ENCODE measurements at places on chromosomes 12 and 14.

DNA sequence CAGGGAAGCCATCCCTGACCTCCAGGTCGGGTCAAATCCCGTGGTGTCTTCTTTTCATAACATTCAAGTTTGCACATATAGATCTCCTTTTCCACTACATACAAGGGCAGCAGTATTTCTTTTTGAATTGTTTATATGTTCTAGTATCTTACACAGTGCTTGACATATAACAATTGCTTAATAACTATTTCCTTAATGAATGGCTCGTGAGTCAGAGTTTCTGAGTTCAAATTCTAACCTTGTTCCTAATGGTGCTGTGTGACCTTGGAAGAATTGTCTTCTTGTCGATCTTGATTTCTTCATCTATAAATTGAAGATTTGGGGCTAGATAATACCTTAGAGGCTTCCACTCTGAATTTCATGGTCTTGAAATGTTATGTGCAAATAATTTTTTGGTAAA, 57.2 kb upstream of the PELI2 start:
- DNase-seq: no peak

GRCh38 chr14:56400109-56400825, 179.3 kb upstream of the TMEM260 start:
- DNase-seq: no peak

DNA sequence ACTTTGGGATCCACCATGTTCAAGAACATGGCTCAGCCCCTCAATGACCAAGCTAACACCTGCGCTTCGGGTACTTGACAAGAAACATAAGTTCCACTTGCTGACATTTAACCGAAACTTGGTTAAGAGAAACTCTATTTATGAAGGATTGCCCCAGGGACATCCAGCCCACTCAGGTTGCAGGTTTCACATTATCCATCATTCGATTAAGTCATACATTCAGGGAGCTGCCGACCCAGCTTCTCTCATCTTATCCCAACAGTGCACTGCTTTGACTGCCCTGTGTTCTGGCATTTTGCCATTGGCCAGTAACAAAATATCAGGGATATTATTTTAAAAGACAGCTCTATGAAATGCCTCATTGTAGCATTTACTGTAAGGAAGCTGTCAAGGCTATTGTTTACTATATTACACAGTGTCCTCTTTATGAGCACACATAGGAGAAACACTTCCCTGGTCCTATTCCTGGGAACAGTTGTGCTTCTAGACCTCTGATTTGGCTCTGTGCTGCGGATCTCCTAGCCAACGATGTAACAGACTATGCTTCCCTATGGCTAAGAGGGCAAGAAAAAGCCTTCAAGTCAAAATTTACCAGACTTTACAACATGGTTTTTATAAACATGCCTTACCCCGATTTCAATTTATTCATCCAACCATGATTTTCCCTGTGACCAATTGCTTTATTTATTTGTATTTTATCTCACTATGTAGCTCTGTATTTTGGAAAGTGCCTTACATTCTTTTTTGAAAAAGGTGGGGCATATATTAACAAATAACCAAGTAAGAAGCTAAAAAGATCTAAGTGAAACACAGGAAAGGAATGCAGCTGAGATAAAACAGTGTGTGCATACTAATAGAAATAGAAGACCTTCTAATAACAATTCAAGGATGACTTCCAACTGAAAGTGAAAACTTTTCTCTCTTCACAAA, 109.3 kb downstream of the ITPR2 start:
- peak; percentile 91 for DNase-seq

DNA sequence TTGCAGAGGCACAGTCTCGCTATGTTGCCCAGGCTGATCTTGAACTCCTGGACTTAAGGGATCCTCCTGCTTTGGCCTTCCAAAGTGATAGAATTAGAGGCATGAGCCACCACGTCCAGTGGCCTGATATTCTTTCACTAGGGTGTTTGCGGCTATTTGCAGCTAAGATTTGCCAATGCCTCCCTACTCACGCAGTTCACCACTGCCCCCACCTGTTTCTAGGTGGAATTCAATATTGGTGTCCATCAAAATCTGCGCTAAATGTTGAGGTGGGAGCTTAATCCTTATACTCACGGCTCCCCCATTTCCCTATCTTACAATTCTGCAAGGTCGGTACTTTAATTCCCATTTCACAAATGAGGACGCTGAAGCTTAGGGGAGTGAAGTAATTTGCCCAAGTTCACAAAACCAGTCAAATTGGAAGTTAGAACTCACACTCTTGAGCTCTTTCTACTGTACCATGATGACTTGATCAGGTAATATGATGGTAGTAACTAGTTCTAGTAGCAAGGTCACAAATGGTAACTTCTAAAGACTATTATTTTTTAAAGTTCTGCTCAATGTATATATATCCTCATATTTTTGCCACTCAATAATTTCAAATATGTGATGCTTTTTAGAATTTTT, 22.1 kb upstream of the LRRC9 start:
- DNase-seq: peak; percentile 51

DNA sequence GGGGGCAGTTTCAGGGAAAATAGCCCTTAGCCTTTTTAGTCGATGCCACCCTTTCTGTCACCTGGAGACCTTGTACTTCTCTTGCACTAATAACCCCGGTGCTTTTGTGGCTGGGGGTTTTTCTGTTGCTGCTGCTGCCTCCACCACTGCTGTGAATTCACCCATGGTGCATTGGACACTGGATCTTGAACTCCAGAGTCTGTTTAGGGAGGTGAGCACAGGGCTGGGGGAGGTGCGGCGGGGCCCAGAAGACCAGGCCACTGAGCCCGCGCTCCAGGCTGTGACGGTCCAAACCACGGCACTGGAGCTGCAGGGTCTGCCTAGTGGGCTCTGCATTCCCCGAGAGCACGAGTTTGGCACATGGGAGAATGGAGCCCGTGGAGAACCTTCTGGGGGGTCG, 100.6 kb downstream of the NINJ2 start:
- DNase-seq: no peak

- DNase-seq: peak; percentile 47
Observed at GRCh38 chr12:59650588-59651228, 54.9 kb downstream of the SLC16A7 start.

DNA sequence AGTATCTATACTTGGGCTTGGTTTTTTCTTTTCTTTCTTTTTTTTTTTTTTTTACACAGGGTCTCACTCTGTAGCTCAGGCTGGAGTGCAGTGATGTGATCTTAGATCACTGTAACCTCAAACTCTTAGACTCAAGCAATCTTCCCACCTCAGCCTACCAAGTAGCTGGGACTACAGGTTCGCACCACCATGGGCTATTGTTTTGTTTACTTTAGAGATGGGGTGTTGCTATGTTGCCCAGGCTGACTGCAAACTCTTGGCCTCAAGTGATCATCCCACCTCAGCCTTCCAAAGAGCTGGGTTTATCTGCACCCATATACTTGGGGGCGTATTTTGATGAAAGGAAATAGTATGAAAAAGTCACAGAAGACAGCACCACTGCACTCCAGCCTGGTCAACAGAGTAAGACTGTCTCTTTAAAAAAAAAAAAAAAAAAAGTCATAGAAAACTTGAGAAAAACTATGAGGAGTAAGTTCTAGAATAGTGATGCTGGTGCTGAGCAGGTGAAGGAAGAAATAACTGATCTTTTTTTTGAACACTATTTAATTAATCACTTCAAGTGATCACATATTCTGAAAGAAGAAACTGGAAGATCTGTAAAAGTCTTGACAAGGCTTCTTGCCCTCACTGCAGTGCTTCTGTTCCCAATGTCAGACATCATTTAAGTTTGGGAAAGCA, 53.8 kb upstream of the NPFF start:
- DNase-seq: no peak

- no peak for DNase-seq
Observed at GRCh38 chr14:39025810-39026627, 77.0 kb downstream of the SEC23A start.

DNA sequence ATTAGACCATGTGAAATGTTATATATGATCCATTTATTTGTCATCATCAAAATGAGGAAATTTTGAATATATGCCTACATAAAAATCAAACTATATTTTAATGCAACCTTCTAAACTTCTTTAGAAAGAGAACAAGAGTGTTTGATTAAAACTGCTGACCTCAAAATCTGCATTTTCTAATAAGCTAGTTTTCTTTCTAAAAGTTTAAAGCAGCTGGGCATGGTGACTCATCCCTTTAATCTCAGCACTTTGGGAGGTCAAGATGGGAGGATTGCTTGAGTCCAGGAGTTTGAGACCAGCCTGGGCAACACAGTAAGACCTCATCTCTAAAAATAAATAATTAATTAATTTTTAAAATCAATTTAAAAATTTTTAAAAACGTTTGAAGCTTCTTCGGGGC, 36.2 kb downstream of the GNPTAB start:
- DNase-seq: no peak

- DNase-seq: no peak
Observed at GRCh38 chr14:29636870-29637269, 290.8 kb downstream of the PRKD1 start.
